CD8-positive, alpha-beta memory T cell (primary cell): ENCODE measurements at places on chromosomes 1 and 21. TPM values are rescaled to one million over a fixed set of nuclear protein-coding genes. Genes with fewer than 3 reads are reported as not detected.

GRCh38 chr1:193471981-193472380, 285.6 kb upstream of the B3GALT2 start:
- no peak for DNase-seq
- H3K27ac ChIP-seq, result no peak overlapping the region
- H3K4me1 ChIP-seq, result peaks cover 11% of the 10 kb centered on the region
- no peaks in the 10 kb centered on the region for H3K36me3 ChIP-seq

GNG12 gene
- 0.77 TPM for total RNA-seq

GRCh38 chr1:194600716-194601115, 1414.3 kb upstream of the B3GALT2 start:
- H3K36me3 ChIP-seq, result no peaks in the 10 kb centered on the region
- H3K27me3 ChIP-seq, result no peaks in the 10 kb centered on the region
- no peak overlapping the region for H3K4me3 ChIP-seq
- no peaks in the 10 kb centered on the region for H3K4me1 ChIP-seq
- no peak for DNase-seq

IGSF21 gene
- total RNA-seq, result not detected

- no peak overlapping the region for H3K27ac ChIP-seq
- no peaks in the 10 kb centered on the region for H3K27me3 ChIP-seq
- DNase-seq, result no peak
- H3K4me3 ChIP-seq, result no peak overlapping the region
Measured at GRCh38 chr1:205735218-205735617, 14.8 kb downstream of the NUCKS1 start.

- no peaks in the 10 kb centered on the region for H3K27me3 ChIP-seq
- H3K4me3 ChIP-seq, result no peak overlapping the region
- no peaks in the 10 kb centered on the region for H3K36me3 ChIP-seq
- no peak for DNase-seq
- no peak overlapping the region for H3K27ac ChIP-seq
Measured at GRCh38 chr21:31543191-31543590, 116.3 kb upstream of the SOD1 start.

LEMD1 gene
- total RNA-seq, result not detected

DNA sequence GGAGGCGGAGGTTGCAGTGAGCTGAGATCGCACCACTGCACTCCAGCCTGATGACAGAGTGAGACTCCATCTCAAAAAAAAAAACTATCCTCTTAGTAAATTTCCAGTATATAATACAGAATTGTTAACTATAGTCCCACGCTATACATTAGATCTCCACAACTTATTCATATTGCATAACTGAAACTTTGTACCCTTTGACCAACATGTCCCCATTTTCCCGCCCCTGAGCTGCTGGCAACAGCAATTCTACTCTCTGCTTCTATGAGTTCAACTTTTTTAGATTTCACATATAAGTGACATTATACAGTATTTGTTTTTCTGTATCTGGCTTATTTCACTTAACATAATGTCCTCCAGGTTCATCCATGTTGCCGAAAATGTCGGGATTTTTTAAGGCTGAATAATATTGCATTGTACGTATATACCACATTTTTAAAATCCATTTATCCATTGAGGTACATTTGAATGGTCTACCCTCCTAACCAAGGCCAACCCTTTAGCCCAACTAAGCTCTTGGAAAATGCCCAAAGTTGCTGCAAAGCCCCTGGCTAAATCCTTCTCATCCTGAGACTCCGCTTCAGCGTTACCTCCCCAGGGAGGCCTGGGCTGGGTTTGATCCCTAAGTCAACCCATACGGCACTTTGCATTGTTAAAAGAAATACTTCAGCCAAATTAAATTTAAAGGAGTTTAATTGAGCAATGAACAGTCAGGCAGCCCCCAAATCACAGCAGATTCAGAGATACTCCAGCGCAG, 34.2 kb downstream of the NEK2 start:
- H3K36me3 ChIP-seq, result no peaks in the 10 kb centered on the region
- H3K27me3 ChIP-seq, result no peaks in the 10 kb centered on the region
- no peaks in the 10 kb centered on the region for H3K4me1 ChIP-seq
- no peak for DNase-seq
- H3K27ac ChIP-seq, result no peak overlapping the region

BRINP3 gene
- not detected for total RNA-seq

EVA1B gene
- total RNA-seq, result 16.3 TPM

DNA sequence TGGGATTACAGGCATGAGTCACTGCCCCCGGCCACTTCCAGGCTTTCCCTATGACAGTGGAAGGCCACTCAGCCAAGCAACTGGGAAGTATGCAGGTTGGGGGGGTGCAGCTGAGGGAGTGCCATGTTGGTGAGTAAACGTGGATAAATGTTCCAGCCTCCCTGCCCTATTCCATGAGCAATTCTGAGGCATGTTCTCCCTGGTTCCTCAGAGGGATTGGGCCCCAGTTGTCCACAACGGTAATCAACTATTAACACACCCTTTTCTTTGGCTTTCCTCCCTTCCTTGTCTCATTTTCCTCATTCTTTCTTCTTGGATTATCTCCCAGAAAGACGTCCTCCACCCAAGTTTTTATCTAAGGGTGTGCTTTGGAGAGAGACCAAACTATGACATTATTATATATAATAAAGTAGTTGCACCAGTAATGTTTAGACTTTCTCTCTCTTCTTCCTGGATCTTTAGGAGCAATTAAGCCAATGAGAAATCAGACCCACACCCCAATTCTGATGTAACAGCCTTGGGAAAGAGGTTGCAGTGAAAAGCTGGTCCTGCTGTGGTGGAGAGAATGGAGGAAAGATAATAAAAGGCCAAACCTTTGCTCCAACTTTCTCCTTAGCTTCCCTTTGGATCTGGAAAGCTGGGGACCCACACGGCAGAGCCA, 6.8 kb upstream of the SLAMF9 start:
- no peaks in the 10 kb centered on the region for H3K4me1 ChIP-seq
- H3K27ac ChIP-seq, result no peak overlapping the region
- H3K36me3 ChIP-seq, result no peaks in the 10 kb centered on the region
- no peaks in the 10 kb centered on the region for H3K27me3 ChIP-seq
- DNase-seq, result no peak

DNA sequence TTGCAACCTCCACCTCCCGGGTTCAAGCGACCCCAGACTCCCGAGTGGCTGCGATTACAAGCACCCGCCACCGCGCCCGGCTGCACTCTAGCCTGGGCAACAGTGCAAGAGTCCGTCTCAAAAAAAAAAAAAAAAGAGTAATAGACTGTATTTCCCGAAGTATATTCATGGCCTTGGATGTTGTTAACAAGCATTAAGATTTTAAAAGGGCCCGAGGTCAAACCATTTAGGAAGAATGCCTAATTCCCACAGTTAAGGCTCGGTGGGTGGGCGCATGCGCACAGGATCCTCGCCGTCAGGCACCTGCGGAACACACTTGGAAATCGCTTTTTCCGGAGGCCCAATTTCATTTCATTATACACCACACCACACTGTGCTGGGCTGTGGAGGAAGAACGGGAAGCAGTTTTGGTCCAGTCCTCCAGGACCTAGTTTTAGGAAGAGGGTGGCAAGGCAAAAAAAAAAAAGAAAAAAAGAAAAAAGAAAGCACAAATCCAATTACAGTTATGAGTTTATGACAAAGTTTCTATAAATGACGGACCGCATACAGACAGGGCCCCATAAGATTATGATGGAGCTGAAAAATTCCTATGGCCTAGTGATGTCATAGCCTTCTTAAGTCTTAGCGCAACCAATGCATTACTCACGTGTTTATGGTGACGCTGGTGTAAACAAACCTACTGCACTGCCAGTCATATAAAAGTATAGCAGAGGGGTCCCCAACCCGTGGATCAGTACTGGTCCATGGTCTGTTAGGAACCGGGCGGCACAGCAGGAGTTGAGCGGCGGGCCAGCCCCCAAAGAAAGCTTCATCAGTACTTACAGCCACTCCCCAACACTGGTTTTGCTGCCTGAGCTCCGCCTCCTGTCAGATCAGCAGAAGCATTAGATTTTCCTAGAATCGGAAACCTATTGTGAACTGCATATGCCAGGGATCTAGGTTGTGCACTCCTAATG, 38.2 kb downstream of the H3-3A start:
- H3K27ac ChIP-seq, result no peak overlapping the region
- H3K4me1 ChIP-seq, result peaks cover 13% of the 10 kb centered on the region
- no peaks in the 10 kb centered on the region for H3K36me3 ChIP-seq
- no peaks in the 10 kb centered on the region for H3K27me3 ChIP-seq
- peak overlapping the region; percentile 71 for H3K4me3 ChIP-seq

DNA sequence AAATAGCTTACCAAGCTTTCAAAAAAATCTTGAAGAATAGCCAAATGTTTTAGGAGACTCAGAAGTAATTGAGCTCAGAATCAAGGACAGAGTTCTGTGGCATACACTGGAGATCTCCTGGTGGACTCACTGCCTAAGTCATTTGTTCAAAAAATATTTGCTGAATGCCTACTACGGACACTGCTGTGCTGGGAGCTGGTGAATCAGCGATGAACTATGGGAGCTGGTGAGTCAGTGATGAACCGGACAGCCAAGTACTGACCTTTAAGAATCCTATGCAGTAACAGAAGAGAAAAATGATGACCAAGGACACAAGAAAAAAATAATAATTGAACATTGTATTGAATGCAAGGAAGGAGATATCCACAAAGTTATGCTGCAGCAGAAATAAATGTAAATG, 717.9 kb upstream of the CXADR start:
- no peaks in the 10 kb centered on the region for H3K36me3 ChIP-seq
- DNase-seq, result no peak
- H3K27me3 ChIP-seq, result no peaks in the 10 kb centered on the region
- no peaks in the 10 kb centered on the region for H3K4me1 ChIP-seq

- no peak for DNase-seq
- no peaks in the 10 kb centered on the region for H3K27me3 ChIP-seq
- H3K27ac ChIP-seq, result no peak overlapping the region
- no peak overlapping the region for H3K4me3 ChIP-seq
Measured at GRCh38 chr1:72763481-72763880, 481.1 kb upstream of the NEGR1 start.

SLFNL1 gene
- total RNA-seq, result 0.09 TPM

DNA sequence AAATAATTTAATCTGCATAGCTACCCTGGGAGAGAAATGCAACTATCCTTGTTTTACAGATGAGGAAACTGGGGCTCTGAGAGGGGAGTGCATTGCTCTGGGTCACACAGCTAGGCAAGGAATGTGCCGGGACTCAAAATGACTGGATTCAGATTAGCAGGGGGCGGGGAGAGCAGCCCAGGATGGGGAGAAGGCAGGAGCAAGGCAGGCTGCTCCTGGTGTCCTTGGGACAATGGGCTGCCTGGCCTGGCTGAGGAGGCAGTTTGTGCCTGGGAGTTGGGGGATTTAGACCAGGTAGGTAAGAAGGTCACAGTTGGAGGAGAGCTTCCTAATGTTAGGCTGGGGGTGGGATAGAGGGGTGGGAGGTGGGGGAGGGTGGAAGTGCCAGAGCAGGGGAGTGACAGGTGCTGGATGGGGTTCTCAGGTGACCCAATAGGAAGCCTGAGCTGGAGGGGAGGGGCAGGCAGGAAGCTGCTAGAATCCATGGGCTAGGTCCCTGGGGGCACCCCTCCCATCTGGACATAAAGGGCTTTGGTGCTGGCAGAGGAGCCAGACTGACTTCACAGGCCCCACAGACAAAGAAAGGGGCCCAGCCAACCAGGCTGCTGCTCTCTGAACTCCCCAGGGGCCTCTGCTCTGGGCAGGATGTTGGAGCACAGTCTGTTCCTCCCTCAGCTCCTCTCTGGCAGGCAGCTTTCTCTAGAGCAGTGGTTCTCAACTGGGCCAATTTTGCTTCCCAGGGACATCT, 29.0 kb downstream of the TRIM62 start:
- no peaks in the 10 kb centered on the region for H3K36me3 ChIP-seq
- H3K4me3 ChIP-seq, result no peak overlapping the region
- no peaks in the 10 kb centered on the region for H3K4me1 ChIP-seq
- no peak for DNase-seq

GRCh38 chr1:179881642-179882252, 338 bp upstream of the TOR1AIP1 start:
- peaks cover 8% of the 10 kb centered on the region for H3K36me3 ChIP-seq
- peak overlapping the region; percentile 100 for H3K27ac ChIP-seq
- no peak for DNase-seq
- H3K4me3 ChIP-seq, result peak overlapping the region; percentile 94

DNA sequence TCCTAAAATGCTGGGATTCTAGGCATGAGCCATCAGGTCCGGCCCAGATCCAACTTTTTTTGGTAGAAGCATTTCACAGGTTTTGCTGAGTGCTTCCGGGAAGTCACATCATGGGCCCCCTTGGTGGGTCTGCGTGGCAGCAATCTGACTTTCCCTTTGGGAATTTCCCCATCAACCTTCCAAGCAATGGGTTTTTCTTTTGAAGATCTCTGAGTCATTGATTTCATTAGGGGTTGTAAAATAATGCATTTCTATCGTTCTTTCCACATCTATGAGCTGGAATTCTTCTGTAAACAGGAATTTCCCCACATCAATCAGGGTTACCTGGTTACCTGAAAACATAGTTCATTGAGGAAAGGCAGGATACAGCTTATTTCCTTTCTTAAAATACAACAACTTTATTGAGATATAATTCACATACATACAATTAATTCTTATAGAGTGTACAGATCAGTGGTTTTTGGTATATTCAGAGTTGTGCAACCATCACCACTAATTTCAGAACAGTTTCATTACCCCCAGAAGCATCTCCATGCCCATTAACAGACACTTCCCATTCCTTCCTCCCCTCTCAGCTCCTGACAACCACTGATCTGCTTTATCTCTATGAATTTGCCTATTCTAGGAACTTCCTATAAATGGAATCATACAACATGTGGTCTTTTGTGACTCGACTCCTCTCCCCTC, 9.9 kb upstream of the ZBTB17 start:
- H3K4me1 ChIP-seq, result no peaks in the 10 kb centered on the region
- no peaks in the 10 kb centered on the region for H3K27me3 ChIP-seq
- H3K27ac ChIP-seq, result no peak overlapping the region
- no peak overlapping the region for H3K4me3 ChIP-seq
- DNase-seq, result no peak
- no peaks in the 10 kb centered on the region for H3K36me3 ChIP-seq

DNA sequence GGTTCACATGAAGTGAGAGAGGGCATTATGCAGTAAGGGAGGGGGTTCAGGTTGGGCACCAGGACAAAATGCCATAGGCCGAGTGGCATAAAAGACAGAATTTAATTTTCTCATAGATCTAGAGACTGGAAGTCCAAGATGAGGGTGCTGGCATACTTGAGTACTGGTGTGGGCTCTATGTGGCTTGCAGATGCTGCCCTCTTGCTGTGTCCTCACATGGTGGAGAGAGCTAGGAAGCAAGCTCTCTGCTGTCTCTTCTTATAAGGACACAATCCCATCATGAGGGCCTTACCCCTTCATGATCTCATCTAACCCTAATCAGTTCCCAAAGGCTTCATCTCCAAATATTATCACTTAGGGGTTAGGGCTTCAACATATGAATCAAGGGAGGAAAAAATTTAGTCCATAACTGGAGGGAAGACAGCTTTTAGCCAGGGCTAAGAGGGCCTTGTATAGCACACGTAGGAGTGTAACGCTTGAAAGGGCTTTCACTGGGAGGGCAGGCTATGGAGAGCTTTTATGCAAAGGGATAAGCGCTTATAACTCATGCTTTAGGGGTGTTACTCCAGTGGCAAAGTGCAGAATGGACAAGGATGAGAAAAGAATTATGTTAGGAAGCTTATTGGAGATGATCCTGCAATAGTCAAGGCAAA, 64.5 kb downstream of the PLPPR5 start:
- H3K4me3 ChIP-seq, result no peak overlapping the region
- H3K27ac ChIP-seq, result no peak overlapping the region
- no peaks in the 10 kb centered on the region for H3K27me3 ChIP-seq
- DNase-seq, result no peak
- no peaks in the 10 kb centered on the region for H3K36me3 ChIP-seq

- no peaks in the 10 kb centered on the region for H3K27me3 ChIP-seq
- no peak overlapping the region for H3K27ac ChIP-seq
- no peak overlapping the region for H3K4me3 ChIP-seq
- H3K4me1 ChIP-seq, result no peaks in the 10 kb centered on the region
- no peak for DNase-seq
- no peaks in the 10 kb centered on the region for H3K36me3 ChIP-seq
Measured at GRCh38 chr1:68327414-68327813, 95.1 kb upstream of the WLS start.
